ENCODE measurements at places on chromosomes 6 and 20. TPM values are rescaled to one million over a fixed set of nuclear protein-coding genes. Genes with fewer than 3 reads are reported as not detected.

DNA sequence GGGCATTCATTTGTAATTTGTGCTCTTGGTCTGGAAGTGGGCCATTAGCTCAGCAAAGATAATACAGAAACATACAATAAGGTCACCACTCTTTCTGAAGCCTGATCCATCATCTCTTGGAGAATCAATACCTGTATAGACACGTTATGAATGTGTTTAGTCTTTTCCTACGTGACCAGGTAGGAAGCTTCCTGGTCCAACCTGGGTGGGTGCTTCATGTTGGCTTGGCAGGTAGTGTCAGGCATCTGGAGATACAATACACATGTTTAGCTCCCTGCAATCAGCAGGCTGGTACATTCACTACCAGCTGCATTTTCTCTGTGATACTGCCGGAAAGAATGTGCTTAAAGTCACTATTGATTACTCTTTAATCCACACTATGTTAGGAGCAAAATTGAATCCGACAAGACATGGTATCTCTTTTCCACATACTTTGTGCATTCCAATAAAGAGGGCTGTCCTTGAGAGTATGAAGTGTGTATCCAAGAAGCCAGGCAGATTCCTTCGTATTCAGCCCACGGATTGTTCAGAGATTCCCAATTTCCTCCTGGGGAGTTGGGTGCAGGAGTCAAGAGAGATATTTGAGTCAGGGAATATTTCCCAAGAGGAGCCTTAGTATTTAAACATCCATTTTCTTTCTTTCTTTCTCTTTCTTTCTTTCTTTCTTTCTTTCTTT, 49.9 kb upstream of the RANBP9 start:
- DNase-seq: no peak

DNA sequence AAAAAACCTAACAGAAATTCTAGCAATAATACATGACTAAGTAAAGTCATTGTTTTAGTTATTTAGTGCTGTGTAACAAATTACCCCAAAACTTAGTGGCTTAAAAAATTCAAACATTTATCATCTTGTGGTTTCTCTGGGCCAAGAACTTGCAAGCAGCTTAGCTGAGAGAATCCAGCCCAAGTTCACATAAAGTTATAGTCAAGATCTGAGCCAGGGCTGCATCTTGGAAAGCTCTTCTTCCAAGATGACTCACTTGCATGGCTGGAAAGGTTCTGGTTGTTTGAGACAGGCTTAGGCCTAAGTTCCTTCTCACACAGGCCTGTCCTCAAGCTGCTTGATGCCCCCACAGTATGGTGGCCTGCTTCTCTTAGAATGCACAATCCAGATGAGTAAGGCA, 217.8 kb upstream of the TSHZ2 start:
- no peak for DNase-seq

Gene POLR1H
- total RNA-seq: 28.5 TPM

DNA sequence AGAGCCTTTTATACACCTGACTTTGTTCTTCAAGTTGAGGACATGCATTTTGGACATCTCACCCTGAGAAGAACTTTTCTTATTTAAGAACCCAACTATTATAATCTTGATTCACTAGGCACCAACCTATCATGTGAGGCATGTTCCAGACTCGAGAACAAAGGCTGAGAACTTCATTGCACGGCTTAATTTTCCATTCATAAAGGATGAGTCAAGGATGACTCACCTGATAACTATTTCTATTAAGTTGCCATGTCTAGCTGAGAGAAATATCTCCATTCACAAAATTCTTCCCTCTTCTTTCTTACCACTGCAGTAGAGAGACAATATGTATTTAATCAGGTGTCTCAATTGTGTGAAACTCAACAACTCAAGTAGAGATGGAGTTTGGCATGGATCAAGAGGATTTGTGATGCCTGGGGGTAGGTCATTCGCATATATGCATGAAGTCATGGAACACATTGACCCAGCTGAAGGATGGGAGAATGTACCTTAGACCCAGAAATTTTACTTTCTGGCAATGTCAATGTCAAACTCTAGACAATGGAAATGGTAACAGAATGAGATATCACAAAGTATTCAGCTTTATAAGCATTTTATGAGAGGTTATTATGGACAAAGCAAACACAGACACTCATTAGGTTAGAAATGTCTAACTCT, 208.7 kb upstream of the PRND start:
- no peak for DNase-seq

GRCh38 chr6:148835920-148836441, 89.2 kb downstream of the UST start:
- DNase-seq: no peak

Gene ZNF451
- total RNA-seq: 122 TPM

DNA sequence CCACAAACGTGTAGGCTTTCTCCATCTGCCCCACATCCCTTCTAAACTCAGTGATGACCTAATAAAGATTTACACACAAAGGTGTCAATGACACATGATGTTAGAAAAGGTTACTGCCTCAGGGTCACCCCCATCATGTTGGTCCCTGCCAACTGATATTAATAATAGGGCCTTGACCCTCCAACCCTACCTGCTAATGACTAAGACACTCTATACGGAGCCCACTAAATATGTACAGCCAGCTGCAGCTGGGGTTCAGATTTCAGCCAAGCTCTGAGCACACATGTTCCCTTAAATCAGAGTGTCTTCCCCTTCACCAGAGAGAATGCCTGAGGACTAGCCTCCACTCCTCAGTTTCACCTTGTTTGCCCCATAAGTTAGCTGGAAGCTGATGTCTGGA, 67.4 kb upstream of the SNRPB2 start:
- DNase-seq: no peak

Gene LPA
- total RNA-seq: not detected

Gene TRIM38
- 25.5 TPM for total RNA-seq

GRCh38 chr6:112086744-112087135, 542 bp downstream of the TUBE1 start:
- peak; percentile 47 for DNase-seq

- no peak for DNase-seq
Observed at GRCh38 chr6:134289204-134289575, 28.7 kb downstream of the SGK1 start.

DNA sequence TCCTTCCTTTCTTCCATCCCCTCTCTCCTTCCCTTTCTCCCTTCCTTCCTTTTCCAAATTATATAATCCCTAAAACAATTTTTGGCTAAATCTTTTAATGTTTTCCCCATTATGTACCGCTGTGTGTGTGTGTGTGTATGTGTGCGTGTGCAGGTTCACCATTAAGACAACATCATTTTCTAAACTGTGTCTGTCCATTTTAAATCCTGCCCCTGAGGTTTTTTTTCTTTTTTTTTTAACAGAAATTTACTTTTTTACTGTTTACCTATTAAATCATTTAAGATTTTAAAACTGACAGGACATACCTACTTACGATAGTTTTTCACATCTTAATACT, 366.3 kb upstream of the EPHA7 start:
- no peak for DNase-seq

Gene SLC44A4
- not detected for total RNA-seq

- no peak for DNase-seq
Observed at GRCh38 chr6:170205534-170206316, 85.2 kb downstream of the DLL1 start.

GRCh38 chr6:24100024-24100769, 25.8 kb upstream of the NRSN1 start:
- DNase-seq: no peak

Gene TNFRSF6B
- total RNA-seq: not detected

DNA sequence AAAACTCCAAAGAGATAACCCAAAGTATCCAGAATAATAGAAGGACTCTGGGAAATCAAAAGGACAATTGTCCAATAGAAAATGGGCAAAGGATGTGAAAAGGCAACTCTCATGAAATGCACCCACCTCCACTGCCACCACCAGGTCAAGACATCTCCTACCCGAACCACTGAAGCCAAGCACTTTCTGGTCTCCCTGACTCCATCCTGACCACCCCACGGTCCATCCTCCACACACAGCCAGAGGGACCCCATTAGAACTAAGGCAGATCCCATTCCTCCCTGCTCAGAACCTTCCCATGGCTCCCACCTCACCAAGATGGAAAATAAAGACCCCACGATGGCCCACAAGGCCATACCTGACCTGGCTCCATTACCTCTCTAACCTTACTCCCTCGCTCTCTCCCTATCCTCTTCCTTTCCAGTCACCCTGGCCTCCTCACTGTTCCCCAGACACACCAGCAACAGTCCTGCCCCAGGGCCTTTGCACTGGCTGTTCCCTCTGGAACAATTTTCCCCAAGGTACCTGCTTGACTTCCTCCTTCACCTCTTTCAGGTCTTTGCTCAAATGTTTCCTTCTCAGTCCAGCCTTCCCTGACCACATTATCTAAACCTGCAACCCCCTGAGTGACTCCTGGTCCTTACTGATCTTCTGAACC, 108.1 kb downstream of the PREX1 start:
- no peak for DNase-seq

Gene BMP6
- total RNA-seq: 2.6 TPM

DNA sequence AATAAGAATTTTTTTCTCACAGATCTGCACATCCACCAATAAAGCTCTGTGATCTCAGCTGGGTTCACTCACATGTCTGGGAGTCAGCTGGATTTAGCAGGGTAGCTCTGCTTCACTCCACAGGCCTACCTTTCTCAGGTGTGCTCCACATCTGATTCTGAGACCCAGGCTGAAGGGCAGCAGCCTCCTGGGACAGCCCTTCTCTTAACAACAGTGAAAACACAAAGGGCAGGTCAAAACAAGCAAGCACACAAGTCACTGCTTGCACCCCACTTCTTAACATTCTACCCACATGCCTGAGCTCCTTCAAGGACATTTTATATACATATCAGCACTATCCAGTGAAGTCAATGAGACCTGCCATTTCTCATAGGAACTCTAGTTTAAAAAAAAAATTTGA, 96.0 kb upstream of the MAP3K4 start:
- DNase-seq: no peak

Gene FBXL4
- 8.8 TPM for total RNA-seq

DNA sequence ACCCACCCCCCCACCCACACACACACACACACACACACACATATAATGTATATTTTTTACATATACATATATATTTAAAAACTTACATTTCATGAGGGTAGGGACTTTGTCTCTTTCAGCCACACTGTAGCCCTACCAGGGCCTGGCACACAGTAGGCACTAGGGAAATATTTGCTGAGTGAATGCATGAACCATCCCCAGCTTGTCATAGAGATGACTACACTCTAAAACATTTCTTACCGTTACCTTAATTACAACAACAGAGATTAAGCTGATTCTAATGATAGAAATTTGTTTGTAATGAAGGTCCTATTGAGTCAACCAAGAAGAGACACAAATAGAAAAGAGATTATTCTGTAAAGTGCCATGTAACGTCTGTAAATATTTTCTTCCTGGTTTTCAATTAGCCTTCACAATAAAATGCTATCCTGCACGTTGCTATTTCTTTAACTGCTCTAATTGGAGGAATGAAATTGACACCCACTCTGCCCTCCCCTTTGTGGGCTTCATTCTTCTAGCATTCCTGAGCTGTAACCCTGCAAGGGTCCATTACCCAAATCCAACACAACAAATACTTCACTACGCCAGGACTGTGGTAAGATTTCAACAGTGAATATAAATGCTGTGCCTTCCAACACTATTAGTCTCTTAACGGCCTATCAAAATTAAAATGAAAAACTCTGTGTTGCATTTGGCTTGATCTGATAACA, 30.8 kb downstream of the SIM1 start:
- no peak for DNase-seq
